Left renal cortex interstitium (tissue), 4 donors: ENCODE measurements at places on chromosomes 4 and X. TPM values are rescaled to one million over a fixed set of nuclear protein-coding genes. Genes with fewer than 3 reads are reported as not detected.

Gene CXCL11
- 0.38 TPM for polyA plus RNA-seq

Gene F8A1
- polyA plus RNA-seq = 22.9 TPM

DNA sequence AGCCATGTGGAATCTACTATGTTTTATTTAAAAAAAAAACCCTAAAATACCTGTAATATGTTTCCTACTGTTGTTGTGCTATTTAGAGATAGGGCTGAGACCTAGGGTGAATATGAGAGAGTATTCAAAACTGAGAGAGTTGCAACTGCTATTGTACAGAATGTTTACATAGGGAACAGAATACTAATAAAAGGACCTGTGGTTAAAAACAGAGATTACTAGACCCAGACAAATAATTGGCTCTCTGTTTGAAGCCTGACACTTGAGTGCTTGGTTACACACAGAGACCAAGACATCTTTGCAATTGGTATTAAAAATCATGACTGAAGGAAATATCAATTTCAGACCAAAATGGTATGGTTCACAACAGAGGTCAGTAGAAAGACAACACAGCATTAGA is 278.9 kb upstream of the GIMD1 start:
- DNase-seq = no peak

- no peak for DNase-seq
Measured at GRCh38 chrX:102979536-102979935, 42.5 kb downstream of the RAB40AL start.
